ENCODE measurements at places on chromosomes 6 and 20.
A peak's percentile ranks its signal among the peaks of the same experiment; 100 is the strongest.

DNA sequence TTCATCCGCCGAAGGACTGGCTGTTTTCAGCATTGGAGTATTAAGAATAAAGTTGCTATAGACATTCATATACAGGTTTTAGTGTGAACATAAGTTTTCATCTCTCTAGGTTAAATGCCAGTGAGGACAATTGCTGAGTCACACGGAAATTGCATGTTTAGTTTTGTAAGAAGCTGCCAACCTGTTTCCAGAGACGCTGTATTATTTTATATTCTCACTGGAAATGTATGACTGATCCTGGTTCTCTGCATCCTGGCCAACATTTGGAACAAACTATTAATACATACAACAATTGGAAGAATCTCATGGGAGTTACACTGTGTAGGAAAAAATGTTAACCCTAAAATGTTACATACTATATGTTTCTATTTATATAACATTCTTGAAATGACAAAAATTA, 16.7 kb upstream of the TGM6 start:
- DNase-seq = no peak

GRCh38 chr20:10619427-10619826, 54.4 kb downstream of the JAG1 start:
- no peak for DNase-seq

GRCh38 chr20:49901588-49901987, 13.7 kb downstream of the SPATA2 start:
- no peak for DNase-seq

- DNase-seq = no peak
Measured at GRCh38 chr6:129287231-129288177, 404.6 kb downstream of the LAMA2 start.

- DNase-seq = no peak
Measured at GRCh38 chr6:35219683-35220326, 6.0 kb downstream of the SCUBE3 start.

DNA sequence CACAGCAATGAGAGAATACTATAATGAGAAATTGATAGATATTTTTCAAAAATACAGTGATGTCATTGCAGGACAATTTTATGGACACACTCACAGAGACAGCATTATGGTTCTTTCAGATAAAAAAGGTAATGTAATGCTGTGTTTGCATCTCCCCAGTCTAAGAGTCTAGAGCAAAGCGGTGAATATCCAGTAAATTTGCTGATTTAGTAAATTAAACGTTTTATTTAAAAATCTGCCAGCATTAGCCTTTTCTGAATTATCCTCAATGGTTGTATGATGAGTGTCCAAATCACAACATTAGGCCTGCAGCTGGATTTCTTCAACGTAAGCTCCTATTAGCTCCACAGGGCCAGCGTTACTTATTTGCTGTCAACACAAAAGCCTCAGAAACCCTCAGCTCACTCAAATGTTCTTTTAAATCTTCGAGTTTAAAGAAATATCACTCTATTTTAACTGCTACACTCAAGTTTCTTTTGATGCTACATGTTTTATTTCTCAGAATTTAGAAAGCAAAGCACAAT, 16.0 kb downstream of the SMPDL3A start:
- no peak for DNase-seq

GRCh38 chr20:23131766-23132165, 45.6 kb upstream of the CD93 start:
- DNase-seq = no peak

- DNase-seq = no peak
Measured at GRCh38 chr6:85684809-85685171, 42.1 kb upstream of the SYNCRIP start.

- no peak for DNase-seq
Measured at GRCh38 chr6:167839755-167840154, 13.0 kb downstream of the AFDN start.

GRCh38 chr6:21749754-21750153, 156.2 kb downstream of the SOX4 start:
- DNase-seq = no peak

- DNase-seq = no peak
Measured at GRCh38 chr20:44594730-44595129, 12.4 kb downstream of the PKIG start.

DNA sequence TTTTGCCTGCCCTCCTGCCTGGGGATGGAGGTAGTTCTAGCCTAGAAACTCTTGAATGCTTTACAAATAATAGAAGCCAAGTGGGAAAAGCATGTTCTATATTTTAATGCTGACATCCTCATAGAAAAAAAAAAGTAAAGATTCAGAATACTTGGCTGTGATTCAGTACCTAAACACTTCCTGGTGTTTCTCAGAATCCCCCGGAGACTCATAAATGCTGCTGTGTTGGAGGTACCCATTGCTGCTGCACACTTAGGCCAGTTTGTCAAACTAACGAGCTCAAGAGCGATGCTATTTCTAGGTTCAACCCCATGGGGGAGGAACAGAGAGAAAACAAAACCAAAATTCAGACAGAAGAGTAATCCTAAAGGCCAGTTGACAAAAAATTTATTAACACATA, 38.8 kb upstream of the ZFP64 start:
- DNase-seq = no peak

- no peak for DNase-seq
Measured at GRCh38 chr6:55974688-55975087, 99.3 kb upstream of the BMP5 start.

GRCh38 chr6:127516662-127517273, 2.4 kb downstream of the MTCL3 start:
- peak; percentile 27 for DNase-seq

- no peak for DNase-seq
Measured at GRCh38 chr6:1585669-1586049, 24.1 kb upstream of the FOXC1 start.

DNA sequence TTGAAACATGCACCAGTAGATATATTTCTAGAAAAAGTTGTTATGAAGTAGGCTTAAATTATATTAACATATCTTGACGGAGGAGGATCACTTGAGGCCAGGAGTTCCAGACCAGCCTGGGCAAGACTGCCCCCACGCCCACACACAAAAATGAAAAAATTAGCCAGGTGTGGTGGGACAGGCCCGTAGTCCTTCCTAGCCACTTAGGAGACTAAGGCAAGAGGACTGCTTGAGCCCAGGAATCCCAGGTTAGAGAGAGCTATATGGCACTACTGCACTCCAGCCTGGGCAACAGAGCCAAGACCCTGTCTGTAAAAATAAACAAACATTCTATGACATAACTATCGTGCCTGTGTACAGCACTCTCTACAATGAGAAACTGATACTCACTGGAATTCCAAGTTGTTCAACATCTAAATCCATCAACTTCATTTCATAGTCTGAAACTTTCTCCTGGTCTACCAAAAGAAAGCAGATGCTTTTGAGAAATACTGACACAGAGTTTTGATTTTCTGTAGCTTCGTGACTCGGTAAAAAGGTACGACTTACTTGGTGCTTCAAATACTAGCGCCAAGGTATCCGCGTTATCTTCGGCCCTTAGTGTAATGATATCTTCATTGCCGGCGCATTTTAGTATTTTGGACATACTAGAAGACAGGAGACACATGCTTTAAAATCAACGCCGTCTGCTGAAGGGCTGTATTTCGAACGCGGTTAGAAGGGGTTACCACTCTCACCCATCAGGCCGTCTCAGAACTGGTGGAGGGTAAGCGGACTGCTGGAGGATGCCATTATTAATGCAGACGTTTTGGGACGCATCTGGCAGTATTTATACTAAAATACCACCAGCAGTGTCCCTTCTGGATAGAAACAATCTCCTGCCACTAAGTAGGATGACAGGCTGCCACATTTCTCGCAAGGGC, 1.3 kb downstream of the PCNA start:
- DNase-seq = no peak

GRCh38 chr6:91079969-91080368, 493.1 kb upstream of the MAP3K7 start:
- no peak for DNase-seq

DNA sequence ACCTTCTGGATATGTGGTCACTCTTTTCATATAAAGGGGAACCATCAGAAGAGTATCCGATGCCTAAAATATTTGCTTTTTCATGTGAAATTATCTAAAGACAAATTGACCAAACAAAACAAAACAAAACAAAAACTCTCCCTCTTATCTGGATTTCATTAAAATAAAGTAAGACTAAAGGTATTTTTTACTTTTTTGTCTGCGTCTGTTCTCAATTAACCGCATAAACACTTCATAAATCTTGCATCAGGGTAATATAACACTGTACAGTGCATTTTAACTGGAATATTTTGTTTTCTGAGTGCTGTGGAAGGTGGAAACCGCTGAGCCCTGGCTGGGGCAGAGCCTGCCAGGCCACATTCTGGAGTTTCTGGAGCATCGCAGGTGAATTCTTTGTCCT, 234.1 kb upstream of the ZFP64 start:
- DNase-seq = no peak

DNA sequence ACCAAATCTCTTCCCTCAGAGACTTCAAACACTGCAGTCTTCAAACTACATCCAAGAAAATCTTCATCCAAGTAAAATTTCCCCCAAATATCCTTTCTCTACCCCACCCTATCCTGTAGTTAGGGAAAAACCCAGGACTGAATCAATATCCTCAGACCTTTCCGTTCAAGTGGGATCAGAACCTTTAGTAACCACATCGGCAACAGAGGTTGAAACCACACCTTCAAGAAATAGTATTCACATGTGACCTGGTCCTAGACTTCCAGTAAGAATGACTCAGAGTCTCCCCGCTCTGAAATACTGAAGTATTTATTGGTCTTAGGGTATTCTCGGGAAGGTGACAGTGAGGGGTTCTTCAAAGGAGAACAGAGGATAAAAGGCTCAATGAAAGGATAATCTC, 8.7 kb downstream of the HLA-DPA1 start:
- DNase-seq = no peak

DNA sequence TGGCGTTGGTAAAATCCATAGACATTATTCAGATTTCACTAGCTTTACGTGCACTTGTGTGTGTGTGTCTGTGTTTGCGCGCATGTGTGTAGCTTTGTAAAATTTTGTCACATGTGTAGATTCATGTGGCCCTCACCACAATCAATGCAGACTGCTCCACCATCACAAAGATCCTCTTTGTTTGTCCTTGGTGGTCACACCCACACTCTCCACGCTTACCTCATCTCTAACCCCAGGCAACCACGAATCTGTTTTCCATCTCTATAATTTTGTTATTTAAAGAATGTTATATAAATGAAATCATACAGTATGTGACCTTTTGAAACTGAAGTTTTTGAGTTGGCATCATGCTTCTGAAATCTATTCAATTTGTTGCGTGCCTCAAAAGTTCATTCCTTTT, 58.5 kb downstream of the GRM1 start:
- no peak for DNase-seq

DNA sequence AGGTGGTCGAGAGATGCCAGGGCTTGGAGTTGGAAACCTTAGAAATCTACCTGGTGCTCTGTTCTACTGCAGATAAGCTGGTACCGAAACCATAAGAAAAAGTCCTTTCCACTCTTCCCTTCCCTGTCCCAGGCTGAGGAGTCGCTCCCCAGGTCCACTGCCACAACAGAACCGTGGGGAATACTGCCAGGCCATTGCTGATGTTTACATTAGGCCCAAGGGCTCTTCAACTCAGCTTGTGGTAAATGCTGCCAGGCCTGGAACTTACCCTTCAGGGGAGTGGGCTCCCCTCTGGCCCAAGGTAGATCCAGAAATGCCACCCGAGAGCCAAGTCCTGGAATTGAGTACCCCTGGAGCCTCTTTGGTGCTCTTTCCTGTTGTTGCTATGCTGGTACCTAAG, 388.4 kb downstream of the ESR1 start:
- DNase-seq = no peak

GRCh38 chr20:44173116-44173515, 13.9 kb downstream of the JPH2 start:
- no peak for DNase-seq

- DNase-seq = no peak
Measured at GRCh38 chr20:58633161-58634053, 17.7 kb upstream of the STX16 start.

DNA sequence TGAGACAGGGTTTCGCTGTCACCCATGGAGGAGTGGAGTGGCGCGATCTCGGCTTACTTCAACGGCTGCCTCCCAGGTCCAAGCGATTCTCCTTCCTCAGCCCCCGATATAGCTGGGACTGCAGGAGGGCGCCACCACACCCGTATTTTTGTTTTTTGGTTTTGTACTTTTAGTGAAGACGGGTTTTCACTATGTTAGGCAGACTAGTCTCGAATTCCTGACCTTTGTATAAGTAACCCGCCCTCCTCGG, 115.4 kb upstream of the BTN3A2 start:
- DNase-seq = no peak

- no peak for DNase-seq
Measured at GRCh38 chr6:121851056-121851455, 415.6 kb downstream of the GJA1 start.

GRCh38 chr6:2870046-2870636, 28.5 kb upstream of the SERPINB1 start:
- DNase-seq = no peak

DNA sequence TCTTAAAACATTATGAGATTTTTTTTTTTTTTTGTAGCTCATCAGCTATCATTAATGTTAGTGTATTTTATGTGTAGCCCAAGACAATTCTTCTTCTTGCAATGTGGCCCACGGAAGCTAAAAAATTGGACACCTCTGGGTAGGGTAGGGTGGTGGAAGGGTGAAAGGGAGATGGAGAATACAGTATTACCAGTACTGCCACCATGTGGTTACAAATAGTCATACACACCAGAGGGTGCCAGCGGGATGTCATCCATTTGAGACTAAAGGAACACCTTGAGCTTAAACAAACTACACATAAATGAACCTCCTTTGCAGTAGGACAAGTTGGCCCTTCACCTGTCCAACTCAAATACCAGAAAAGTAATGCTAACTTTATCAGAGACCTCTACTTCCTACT, 601.9 kb downstream of the HTR1B start:
- no peak for DNase-seq

DNA sequence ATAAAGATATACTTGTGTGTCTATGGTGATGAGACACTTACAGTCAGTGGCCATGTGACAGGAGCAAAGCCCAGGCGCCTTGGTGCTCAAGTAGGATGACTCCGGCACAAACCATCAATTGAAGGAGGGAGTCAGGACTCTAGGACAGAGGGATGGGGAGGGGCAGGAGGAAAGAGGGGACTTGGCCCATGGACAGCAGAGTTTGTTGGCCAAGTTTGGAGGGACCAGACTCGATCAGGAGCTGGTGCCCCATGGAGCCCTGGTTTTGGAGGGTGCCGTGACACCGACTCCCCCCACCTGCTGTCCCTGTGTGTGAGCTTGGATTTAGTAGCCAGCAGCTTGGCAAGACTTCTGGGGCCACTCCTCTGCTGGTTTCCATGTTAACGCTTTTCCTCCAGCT, 66.1 kb downstream of the ADNP start:
- no peak for DNase-seq

GRCh38 chr20:58803533-58803932, 47.2 kb downstream of the GNAS-AS1 start:
- DNase-seq = no peak

DNA sequence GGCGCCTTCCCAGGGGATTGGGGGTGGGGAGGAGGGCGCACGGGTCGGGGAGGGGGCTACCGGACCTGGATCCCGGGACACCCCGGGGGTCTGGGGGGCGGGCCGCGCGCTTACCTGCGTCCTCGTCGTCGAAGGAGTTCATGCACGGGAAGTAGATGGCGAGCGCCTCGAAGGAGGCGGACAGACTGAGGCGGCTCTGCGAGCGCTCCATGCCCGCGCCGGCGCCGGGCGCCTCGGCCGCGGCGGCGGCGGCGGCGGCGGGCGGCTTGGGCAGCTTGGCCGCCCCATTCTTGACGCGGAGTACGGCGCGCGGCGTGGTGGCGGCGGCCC, 320 bp downstream of the RIMS4 start:
- no peak for DNase-seq
